ENCODE measurements at places on chromosomes 4 and X.

GRCh38 chrX:17638731-17639130 is 98.6 kb upstream of the SCML1 start:
- no peak for DNase-seq

DNA sequence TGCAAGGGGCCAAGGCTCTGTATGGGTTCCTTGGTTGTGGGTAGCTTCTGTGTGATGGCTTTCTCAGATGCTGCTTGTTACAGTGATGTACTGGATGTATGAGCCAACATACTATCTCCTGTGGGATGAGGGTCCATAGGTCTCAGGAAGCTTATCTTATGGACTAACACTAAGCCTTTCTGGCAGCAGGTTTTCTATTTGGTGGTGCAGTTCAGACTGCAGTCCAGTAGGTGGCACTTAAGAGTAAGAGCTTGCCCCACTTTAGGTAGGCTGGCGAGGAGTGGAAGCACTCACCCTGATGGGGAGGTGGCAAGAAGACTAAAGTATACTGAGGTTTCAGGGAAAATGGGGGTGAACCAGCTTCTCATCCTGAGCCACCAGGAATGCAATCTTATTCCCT is 306.7 kb upstream of the MAOA start:
- no peak for DNase-seq

GRCh38 chr4:74631338-74631737 is 163.0 kb downstream of the BTC start:
- DNase-seq = no peak

GRCh38 chr4:1207603-1208265 is 35.4 kb upstream of the SPON2 start:
- no peak for DNase-seq

DNA sequence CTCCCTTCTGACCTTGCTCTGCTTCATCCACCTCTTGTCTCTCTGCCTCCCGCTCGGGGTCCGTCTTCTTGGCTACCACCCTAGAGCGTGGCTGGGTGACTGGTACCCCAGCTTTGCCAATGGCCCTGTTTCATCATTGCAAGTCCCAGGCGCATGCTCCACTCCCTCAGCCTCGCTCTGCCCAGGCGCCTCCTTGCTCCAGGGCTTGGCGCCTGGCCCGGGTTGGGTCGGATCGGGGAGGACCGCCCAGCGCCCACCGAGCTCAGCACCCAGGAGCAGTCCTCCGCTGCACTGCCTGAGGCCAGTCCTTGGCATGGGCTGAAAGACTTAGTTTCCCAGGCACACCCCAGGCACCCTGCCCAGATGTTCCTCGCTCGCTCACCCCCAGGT is 577 bp downstream of the BGN start:
- DNase-seq = no peak

DNA sequence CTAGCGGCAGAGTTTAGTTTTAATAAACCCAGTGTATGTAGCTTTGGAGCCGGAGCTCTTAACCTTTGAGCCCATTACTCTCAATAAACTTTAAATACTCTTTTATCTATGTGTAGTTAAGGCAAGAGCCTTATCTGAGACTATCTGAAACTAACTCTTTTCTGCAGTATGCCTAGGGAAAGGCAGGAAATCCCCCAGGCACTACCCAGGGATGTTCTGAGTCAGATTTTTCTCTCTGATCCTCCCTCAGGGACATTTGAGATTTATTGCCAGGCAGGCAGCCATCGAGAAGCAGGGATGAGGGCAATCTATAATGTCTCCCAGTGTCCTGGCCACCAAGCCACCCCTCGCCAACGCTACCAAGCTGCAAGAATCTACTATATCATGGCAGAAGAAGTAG is 39.1 kb downstream of the HEPH start:
- DNase-seq = no peak

GRCh38 chr4:140297221-140297570 is 76.2 kb upstream of the SCOC start:
- peak; percentile 32 for DNase-seq

DNA sequence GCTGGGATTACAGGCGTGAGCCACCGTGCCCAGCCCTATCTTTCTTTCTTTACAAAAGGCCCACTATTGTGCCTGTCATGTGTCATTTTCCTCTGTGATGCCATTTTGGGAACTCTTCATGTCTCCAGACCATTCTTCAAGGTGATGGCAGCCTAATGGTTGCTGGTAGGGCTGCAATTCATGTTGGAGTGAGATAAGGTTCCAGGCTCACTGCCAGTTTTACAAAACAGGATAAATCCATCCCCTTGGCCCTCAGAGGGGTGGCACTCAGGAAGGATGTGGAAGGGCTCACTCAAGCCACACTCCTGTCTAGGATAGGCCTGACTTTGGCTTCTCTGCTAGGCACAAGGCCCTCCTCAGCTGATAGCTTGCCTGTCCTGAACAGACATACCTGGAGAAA is 3.8 kb downstream of the TCEAL9 start:
- DNase-seq = no peak

- no peak for DNase-seq
Measured at GRCh38 chr4:7252510-7253340, 60.4 kb downstream of the SORCS2 start.

- no peak for DNase-seq
Measured at GRCh38 chr4:95265814-95266740, 282.7 kb downstream of the UNC5C start.

GRCh38 chrX:14064626-14065432 is 35.1 kb upstream of the GEMIN8 start:
- DNase-seq = no peak

DNA sequence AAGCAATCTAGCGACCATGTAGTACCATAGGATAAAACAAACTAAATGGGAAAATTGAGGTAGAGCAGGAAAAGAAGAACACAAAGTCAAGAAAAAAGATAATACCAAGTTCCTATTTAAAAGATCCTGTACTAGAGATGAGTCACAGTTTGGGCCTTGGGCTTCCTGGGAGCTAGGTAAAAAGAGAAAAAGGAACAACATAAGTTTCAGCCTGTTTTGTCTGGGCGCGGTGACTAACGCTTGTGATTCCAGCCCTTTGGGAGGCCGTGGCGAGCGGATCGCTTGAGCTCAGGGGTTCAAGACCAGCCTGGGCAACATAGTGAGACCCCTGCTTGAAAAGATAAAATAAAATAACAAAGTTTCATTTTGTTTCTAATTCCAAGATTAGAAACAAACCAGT is 14.0 kb upstream of the TMEM156 start:
- no peak for DNase-seq

- DNase-seq = no peak
Measured at GRCh38 chr4:81447566-81448229, 24.0 kb downstream of the RASGEF1B start.

DNA sequence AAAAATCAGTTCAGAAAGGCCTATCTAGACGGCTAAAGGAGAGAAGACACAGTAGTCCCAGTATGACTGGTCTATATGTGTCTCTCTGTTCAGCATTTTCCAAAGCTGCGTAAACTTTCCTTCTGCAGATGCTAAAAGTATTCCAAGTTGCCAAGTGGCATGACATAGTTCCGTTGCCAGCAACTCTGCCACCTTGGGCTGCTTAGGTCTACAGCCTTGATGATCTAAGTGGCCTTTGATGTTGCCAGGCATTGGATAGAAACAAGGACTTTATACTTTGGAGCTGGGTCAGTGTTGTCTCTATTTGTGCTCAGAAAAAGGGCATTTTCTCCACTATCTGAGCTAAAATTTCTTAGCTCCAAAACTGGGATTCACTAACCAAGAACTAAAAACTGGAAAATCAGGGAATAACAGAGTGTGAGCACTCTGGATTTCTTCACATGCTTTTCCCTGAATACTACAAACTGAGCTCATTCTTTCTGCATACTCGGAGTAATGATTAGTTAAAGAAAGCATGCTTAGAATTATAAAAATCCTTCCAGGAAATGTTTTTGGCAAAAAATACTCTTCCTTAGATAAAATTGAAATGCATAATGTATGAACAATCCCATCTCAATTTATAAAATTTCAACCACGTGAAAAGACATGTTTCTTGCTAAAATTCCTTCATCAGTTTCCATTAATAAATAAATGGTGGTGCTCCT is 191.4 kb downstream of the ADAMTS3 start:
- no peak for DNase-seq

DNA sequence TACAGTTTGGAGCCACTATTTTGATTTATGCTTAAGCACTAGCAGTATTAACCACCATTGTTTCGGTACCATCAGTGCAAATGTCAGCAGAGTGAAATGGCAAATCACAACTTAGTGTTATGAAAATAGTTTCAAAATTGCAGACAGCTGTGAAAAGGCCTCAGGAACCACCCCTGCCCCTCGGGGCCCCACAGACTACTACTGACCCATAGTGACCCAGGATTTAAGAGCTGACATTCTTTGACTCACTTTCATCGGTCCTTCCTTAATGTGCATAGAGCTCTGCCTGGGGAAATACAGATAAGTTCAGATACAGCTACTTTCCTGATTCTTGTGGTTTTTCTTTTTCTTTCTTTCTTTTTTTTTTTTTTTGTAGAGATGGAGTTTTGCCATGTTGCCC is 3.3 kb upstream of the BBS7 start:
- DNase-seq = no peak

GRCh38 chr4:18075823-18076433 is 54.4 kb upstream of the LCORL start:
- no peak for DNase-seq

DNA sequence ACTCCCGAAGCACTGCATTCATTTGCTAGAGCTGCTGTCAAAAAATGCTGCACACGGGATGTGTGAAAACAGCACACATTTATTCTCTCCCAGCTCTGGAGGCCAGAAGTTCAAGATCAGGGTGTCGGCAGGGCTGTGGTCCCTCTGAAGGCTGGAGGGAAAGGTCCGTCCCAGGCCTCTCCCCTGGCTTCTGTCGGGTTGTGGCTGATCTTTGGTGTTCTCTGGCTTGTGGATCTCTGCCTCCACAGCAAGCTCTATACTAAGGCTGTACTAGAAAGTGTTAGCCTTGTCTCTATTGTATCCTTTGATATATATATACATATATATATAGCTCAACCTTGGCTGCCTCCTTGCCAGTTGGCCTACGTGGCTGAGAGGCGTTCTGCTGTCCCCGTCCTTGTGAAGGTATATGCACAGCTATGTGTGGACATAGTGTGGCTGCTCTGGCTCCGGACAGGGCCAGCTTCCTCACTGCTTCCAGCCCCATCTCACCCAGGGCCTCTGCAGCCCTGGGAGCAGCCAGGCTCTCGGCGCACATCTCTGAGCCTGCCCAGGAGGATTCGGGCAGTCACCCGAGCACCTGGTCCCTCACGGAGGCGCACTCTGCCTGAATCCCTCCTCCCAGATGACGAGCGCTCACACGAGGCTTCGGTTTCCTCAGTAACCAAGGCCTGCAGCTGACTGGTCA is 15.0 kb upstream of the DUSP9 start:
- no peak for DNase-seq

- DNase-seq = no peak
Measured at GRCh38 chr4:76729460-76729859, 168.5 kb downstream of the SOWAHB start.

Data from NCI-H187 (cell line).